ENCODE measurements at places on chromosomes 16 and 17.

GRCh38 chr17:61468263-61468907 lies 16.2 kb downstream of the TBX4 start:
- DNase-seq: no peak

- peak; percentile 49 for DNase-seq
Observed at GRCh38 chr17:82204831-82205719, 7.6 kb downstream of the CCDC57 start.

DNA sequence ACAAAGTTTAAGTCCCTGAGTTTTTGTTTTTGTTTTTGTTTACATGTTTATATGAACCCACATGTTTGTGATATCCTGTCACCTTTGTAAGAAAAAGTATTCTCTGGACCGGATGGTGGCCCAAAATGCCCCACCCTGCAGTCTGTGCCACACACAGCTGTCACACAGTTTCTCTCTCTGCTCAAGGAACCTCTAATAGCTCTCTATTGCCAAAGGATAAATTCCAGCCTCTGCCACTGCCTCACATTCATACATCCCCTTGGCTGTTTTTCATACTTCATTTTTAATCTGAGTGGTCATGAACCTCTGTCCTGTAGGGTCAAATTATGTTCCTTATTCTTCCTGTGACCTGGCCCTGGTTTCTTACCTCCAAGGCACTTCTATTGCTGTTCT lies 520.3 kb upstream of the CDH5 start:
- DNase-seq: no peak

- no peak for DNase-seq
Observed at GRCh38 chr16:3810198-3810664, 70.3 kb downstream of the CREBBP start.

GRCh38 chr17:16122697-16123434 lies 92.5 kb downstream of the NCOR1 start:
- no peak for DNase-seq

- no peak for DNase-seq
Observed at GRCh38 chr17:2084036-2084765, 29.3 kb downstream of the HIC1 start.

GRCh38 chr17:75808905-75809621 lies 24.5 kb downstream of the UNK start:
- DNase-seq: no peak

- DNase-seq: no peak
Observed at GRCh38 chr16:85332175-85332574, 219.9 kb upstream of the CIBAR2 start.

GRCh38 chr17:50765454-50766221 lies 1.7 kb downstream of the ANKRD40CL start:
- DNase-seq: no peak

- no peak for DNase-seq
Observed at GRCh38 chr16:890716-891352, 80.0 kb downstream of the LMF1 start.

GRCh38 chr17:250487-251300 lies 69.2 kb upstream of the DOC2B start:
- no peak for DNase-seq

DNA sequence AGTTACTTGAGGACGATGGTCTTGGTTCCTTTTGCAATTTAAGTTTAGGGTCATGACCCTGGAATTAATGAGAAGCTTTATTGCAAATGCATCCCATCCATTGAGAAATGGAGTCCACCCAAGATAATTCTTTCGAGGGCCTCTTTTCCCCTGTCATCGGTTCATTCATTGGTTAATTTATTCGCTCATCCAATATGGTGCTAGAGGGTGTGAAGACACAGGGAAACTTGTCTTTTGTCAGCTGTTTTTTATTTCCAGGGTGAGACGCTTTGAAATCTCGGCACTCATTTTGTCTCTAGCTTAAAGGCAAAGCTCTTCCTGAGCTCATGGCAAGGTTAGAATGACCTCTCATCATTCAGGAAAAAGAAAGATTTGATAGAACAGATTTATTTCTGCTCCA lies 464.2 kb upstream of the EEF2KMT start:
- no peak for DNase-seq

DNA sequence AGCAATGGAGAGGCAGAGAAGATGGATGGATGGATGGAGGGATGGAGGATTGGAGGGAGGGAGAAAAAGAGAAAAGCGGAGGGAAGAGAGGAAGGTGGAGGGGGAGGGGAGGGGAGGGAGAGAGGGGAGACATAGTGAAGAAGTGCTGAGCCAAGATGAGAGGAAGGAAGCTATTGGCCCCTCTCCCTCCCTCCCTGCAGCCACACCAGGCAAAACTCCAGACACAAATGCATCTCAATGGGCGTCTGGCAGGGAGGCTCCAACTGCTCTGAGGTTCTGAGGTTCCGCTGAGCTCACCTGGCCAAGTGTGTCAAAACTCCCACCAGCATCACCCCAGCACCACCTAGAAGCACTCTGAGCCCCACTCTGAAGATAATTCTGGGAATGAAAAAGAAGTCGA lies 26.9 kb upstream of the PHB1 start:
- DNase-seq: no peak

GRCh38 chr17:14337596-14338079 lies 36.8 kb downstream of the HS3ST3B1 start:
- DNase-seq: no peak

- no peak for DNase-seq
Observed at GRCh38 chr17:18184143-18185031, 759 bp downstream of the ALKBH5 start.

DNA sequence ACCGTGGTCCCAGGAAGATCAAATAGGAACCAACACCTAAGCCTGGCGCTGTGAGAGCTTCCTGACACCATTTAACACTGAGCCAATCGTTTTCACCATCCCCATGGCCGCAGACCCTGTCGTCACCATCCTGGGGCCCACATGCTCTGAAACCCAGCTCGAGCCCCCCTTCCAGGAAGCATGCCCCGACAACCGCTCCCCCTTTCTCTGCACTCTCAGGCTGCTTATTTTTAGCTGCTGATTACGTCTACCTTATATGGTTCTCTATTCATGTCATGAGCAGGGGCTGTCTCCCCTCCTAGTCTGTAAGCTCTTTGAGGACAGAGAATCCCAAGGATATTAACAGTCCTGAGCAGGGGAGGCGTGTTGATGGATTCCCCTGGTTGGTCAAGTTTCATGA lies 10.5 kb downstream of the SRL start:
- no peak for DNase-seq

GRCh38 chr17:62807812-62808575 lies at the start of gene MARCHF10:
Gene MARCHF10 (minus strand): TSS chr17:62808314. CDS start chr17:62801735, 6,579 bp downstream.
- no peak for DNase-seq

DNA sequence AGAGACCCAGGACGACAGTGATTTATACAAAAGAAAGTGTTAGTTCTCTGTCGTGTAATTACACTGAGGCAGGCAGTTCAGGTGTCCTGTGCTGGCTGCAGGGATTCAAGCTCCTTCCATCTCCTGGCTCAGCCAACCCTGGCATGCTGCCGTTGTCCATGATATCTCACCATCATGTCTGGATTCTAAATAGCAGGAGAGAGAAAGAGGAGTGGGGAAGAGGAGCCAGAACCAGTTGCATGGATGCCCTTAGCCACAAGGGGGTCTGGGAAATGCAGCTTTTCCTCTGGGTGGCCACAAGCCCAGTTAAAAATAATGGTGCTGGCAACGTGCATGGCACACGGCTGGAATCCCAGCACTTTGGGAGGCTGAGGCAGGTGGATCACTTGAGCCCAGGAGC lies 9.7 kb downstream of the C16orf54 start:
- no peak for DNase-seq

DNA sequence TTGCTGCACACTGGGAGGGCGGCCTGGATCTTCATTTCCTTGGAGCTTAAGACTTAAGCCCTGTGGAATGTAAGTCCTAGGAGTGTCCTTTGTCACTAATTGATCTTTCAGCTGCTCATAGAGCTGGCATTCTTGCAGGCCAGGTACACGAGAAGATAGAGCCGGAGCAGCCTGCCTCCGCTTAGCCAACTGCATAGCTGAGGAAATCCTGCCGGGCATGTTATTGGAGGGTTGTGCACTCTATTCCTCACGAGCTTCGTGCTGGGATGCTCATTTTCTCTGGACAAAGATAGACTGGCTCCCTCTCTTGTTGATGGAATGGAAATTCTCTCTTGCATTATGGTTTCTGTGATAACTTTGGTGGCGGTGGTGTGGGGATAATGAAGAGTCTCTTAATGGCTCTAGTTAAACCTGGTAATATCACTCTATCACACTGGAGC lies 76.9 kb downstream of the RPA1 start:
- DNase-seq: no peak

DNA sequence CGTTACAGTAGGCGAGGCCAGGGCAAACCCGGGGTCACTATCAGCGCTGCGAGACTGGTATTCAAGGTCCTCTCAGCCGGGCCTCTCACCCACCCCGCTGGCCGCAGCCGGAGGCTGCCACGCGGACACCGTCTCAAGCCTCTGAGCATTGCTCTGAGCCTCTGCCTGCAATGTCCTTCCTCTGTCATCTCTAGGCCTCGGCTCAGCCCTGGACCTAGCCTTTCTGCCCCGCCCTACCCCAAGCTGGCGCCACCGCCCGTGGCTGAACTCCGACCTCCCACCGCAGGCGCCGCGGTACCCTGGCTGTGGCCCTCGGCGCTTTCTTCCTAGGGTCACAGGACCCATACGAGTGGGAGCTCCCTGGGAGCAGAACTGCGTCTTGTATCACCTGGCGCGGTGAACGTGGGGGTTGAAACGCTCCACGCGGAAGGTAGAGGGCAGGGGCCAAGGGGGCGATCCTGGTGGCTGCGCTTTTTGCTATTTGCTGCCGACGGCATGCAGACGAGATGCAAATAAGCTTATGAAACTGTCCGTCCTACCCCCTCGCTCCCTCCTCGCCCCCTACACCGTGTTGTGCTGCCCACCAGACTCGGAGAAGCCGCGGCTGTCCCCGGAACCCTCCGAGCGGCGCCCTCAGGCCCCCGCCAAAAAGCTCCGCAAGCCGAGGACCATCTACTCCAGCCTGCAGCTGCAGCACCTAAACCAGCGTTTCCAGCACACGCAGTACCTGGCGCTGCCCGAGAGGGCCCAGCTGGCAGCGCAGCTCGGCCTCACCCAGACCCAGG lies 3.7 kb downstream of the DLX4 start:
- DNase-seq: no peak

DNA sequence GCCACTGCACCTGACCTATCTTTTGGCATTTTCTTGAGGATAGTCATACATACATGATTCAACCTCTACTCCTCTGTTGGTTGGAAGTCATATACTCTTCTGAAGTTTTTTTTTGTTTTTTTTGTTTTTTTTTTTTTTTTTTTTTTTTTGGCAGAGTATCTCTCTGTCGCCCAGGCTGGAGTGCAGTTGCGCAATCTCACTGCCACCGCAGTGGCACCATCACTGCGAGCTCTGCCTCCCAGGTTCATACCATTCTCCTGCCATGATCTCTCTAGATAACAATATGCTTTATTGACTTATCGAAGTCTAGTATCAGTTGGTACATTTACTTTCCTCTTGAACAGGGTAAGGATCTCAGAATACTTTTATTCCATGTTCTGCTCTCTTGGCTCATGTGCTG lies 224.2 kb upstream of the WSCD1 start:
- no peak for DNase-seq

DNA sequence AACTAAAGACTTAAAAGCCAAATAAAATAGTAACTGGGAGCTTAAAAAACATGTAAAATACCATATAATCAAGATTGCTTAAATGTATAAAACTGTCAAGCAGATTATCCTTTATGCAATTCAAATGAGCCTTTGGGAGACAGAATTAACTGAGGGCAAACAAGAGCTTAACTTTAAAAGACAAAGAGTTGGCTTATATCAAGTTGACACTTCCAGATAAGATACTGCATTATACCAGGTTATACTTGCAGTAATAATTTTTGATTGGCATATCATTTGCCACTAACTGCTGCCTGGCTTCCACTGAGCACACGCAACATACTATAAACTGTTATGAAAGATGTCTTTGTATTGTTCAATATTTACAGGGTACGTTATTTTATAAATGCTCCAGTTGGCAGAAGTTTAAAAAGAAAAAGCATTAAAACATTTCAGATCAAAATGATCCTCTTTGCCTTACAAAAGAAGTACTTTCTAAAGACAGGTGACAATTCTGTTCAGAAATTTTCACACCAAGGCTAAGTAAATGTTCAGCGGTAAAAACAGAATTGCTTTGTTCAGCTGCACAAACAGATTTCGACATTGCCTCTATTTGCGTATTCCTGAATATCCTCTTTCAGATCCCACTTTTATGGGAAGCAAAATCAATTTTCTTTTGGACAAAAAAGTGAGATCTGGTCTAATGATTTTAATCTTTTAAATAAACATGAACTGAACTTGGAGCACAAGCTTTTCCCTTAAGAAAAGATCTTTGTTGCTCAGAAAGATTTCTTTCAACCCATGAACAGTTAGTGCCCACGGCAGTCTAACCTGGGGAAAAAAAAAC lies 50.7 kb downstream of the TOX3 start:
- DNase-seq: no peak

DNA sequence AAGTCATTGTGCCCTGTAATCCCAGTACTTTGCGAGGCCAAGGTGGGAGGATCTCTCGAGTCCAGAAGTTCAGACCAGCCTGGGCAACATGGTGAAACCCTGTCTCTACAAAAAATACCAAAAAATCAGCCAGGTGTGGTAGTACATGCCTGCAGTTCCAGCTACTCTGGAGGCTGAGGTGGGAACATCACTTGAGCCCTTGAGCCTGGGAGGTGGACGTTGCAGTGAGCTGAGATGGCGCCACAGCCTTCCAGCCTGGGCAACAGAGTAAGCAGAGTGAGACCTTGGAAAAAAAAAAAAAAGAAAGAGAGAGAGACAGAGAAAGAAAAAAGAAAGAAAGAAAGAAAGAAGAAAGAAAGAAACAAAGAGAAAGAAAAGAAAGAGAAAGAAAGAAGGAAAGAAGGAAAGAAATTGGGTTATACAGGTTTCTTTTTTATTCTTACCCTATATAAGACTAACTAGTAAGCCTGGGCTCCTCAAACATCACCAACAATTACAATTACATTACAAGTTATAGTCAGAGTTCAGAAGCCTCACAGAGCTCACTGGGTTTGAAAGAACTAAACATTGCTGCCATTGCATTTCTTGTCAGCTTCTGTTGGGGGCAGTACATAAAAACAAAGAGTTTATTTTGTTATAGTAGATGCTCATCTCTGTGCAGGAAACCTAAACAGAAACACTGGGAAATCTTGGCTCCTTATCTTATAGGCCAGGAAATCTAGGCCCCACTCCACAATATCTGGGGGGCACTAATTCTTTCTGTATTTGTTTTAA lies 6.7 kb upstream of the ABCA9 start:
- DNase-seq: no peak

DNA sequence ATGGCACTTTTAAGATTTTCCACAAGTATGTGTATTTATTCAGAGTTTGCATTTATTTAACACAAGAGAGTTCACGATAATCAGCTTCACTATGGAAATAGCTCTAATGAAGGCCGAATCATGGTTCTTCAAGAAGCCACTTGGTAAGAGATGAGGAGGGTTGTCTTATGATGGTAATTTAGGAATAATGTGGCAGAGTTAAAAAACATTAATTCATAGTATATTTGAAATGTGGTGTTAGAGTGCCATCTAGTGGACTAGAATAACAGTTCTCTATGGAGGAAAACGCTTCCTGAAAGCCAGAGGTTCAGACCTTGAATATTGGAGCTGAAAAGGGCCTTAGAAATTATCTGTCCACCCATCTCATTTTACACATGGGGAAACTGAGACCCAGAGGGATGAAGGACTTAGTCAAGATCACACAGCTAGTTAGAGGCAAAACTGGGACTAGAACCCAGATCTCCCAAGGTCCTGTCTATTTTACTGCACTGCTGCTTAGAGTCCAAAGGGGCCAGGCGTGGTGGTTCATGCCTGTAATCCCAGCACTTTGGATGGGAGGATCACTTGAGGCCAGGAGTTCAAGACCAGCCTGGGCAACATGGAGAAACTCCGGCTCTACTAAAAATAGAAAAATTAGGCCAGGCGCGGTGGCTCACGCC lies 33.8 kb upstream of the KPNB1 start:
- no peak for DNase-seq

GRCh38 chr16:30348929-30349328 lies 6.2 kb downstream of the CD2BP2 start:
- DNase-seq: no peak

All from NK-92 treated with Interleukin-12 subunit alpha and Interleukin-12 subunit beta, amount 100 ng/mL, for 24 hours (cell line).